NCI-H1694 treated with DMSO at 0.1 percent for 48 hours (cell line): ENCODE measurements at places on chromosomes 1 and 21.

DNA sequence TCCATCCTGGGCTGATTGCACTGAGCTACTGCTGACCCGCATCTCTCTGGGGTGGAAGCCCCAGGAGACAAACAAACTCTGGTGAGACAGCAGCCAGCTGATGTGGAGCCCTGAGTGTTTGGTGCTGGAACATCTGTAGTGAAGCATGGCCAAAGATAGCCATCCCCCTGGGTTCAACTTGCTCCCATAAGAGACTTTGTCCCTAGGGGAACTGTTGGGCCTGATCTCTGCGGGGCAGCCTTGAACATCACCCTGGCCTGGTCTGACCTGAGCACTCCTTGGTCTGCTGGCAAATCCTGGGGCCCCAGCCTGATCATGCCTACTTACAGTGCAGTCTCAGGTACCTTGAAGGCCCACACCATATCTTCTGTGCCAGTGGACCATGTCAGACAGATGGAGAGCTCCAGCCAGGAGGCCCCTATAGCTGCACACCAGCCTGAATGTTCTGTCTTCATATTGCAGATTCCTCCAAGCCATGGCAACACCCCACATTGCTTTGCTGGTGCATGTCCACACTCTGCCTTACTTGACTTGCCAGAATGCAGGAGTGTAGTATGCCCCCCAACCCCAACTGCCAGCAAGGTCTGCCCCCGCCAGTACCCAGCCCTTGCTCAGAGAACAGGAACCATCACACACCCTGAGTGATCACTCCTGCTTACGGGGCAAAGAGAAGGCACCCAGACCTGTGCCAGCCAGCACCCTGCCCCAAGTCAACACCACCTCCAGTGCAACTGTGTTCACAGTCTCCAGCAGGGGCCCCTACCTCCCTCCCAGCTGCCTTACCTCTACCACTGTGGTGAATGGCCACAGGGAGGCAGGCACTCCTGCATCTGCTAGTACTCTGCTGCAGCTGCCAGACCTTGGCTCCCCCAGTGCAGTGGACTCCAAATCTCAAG is 690.5 kb upstream of the NR5A2 start:
- no peak for DNase-seq

DNA sequence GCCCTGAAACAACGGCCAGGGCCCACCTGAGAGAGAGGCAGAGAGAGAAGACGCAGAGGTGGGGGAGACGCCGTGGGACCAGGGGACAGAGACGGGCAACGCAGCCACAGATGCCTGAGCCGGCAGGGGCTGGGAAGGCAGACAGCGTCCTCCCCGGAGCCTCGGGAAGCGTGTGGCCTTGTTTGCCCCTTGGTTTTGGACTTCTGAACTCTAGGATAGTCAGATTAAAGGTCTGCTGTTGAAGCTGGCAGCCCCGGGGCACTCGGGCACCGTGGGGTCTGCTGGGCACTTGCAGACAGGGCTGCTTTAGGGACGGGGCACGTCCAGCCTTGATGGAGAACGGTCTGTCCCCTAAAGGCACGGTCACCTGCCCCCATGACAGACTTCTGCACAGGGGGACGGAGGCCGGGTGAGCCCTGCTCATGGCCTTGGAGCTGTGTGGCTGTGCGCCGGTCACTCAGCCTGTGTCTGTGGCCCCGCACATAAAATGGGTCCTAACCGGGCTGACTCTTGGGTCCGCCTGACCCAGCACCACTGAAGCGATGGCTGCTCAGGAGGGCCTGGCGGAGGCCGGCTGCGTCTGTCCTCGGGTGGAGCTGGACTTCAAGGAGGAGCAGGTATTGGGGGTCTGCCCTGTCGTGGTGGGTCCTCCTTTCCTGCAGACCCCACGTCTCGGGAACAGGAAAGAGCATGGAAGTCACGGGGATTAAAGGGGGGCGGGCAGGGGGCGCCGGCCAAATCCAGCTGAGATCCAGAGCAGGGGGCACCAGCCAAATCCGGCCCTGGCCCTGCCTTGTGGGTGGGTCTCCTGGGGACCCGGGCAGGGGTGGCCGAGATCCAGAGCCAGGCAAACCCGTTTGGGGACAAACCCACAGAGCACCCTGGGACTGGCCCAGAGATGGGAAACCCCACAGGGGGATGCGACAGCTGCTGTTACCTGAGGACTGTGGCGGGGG is 9.6 kb upstream of the RNF223 start:
- no peak for DNase-seq

GRCh38 chr1:46516200-46516950 is 26.7 kb downstream of the DMBX1 start:
- no peak for DNase-seq

- DNase-seq, result no peak
Measured at GRCh38 chr21:43979654-43980053, 32.5 kb upstream of the TRAPPC10 start.

GRCh38 chr1:87123610-87124009 is 205.1 kb upstream of the LMO4 start:
- DNase-seq, result no peak

GRCh38 chr1:46569884-46570725 is 18.7 kb upstream of the KNCN start:
- DNase-seq, result no peak

DNA sequence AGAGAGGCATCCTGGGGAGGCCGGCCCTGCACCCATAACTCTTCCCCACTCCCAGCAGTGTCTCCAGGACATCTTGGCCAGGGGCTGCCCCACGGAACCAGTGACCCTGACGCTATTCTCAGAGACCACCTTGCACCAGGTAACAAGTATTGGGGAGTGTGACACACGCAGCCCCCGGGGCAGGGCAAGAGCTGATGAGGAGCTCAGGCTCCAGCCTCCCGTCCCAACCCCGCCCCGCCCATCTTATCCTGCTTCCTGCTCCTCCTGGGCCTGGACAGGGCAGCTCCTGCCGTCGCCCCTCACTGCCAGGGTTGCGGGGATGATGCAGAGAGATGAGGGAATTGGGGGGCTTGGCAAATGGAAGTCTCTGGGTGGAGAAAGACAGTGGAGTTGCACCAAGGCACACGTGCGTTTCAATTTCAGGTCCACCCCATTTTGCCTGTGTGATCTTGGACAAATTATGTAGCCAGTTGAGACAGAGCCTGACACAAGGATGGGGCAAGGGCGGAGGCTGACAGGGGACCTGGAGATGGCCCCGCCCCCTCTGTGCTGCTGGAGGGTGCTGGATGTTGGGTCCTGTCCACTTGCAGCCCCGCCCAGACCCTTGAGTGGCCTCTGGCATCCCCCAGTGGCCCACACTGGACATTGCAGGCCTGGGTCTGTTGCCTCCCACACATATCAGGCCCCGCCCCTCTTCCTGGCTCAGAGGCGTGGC is 10.7 kb downstream of the CLCNKA start:
- peak; percentile 2 for DNase-seq

GRCh38 chr1:183925947-183926346 is 111.6 kb downstream of the COLGALT2 start:
- no peak for DNase-seq

DNA sequence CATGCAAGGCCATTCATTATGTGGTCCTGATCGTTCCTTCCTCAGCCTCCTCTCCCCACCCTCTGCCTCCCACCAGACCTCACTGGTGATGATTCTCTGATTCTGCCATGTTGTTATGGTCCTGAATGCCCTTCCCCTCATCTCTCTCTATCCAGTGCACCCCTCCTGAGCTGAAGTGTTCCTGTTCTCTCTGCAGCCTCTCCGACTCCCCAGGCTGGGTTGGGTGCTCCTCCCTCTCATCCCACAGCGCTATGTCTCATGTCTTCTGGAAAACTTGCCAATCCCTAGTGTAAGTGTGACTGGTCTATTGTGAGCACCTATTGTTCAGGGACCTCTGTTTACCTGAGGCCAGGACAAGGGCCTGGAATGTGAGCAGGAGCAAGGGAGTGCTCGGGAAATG is 11.1 kb upstream of the PEF1 start:
- DNase-seq, result no peak

GRCh38 chr1:154843636-154844296 is 26.3 kb downstream of the KCNN3 start:
- DNase-seq, result no peak

DNA sequence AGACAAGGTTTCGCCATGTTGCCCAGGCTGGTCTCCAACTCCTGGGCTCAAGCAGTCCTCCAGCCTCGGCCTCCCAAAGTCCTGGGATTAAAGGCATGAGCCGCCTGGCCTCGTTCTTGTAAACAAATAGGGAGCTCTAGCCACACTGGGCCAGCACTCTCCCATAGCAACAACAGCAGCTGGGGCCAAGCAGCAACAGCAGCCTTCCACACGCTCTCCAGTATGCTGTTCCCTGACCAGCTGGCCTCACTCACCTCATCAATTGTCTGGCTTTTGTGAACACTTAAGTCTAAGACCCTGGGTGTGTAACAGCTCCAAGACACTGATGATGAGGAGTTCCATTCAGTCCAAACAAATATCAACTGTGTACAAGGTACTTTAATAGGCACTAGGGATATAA is 16.9 kb upstream of the GLIS1 start:
- no peak for DNase-seq

DNA sequence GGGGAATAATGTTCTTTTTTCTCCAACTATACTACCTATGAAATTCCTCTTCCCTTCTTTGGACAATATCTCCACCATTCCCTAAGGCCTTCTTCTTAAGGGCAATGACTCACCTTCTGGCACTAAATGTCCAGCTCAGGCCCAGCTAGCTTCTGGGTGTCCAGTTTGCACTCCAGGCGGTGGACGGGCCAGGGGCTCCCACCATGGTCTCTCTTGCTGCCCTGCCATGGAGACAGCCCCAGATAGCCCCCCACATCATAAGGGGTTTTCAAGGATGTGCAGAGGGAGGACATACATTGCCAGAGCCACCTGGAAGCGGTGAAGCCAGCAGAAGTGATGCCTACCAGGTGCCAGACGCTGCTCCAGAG is 43.8 kb downstream of the C1orf198 start:
- no peak for DNase-seq
